Hematopoietic multipotent progenitor cell treated with erythropoietin and hydrocortisone succinate and interleukin-3 and kit ligand, for 6 days (in vitro differentiated cells): ENCODE measurements at places on chromosomes 13 and 19.
A peak's percentile ranks its signal among the peaks of the same experiment; 100 is the strongest.

- peak; percentile 17 for DNase-seq
These were observed 127.9 kb downstream of the SLITRK6 start for GRCh38 chr13:85671336-85671735.

DNA sequence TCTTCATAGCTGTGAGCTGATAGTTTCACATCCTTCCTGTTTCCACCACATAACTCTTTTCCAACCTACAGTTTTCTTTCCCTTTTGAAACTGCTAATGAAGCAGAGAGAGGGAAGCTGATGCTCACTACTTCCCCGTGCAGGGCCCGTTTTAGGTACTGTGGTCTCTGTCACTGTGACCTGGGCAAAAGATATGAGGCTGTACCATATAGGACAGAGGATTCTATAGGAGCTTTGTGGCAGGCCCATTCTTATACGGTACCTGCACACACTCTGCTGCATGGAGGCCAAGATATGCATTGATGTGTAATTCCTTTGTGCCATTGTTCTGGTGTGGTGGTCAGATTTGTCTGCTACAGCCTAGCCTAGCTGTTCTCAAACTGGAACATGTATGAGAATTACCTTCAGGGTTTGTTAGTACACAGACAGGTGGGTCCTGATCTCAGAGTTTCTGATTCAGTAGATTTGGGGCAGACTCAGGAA lies 577.3 kb downstream of the LMO7 start:
- no peak for DNase-seq

DNA sequence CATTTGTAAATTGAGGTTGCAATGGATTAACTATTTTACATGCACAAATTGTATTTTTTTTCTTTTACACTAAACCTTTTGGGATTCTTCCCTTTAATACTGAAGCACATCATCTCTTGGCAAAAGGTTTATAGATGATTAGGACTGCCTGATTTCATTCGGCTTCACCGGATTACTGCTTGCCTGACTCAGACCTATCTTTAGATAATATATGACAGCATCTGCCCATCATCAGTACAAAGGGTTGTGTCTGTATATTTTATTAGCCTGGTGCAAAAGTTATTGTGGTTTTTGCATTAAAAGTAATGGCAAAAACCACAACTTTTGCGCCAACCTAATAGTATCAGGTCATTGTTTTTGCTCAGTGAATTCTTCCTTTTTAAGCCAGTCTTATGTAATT lies 316.2 kb upstream of the HTR2A start:
- DNase-seq: no peak

- DNase-seq: peak; percentile 96
These were observed 7.3 kb downstream of the MRPL4 start for GRCh38 chr19:10259162-10259905.

- DNase-seq: peak; percentile 87
These were observed 142.0 kb upstream of the TSHZ3 start for GRCh38 chr19:31491242-31491641.

- DNase-seq: no peak
These were observed 52.3 kb downstream of the CCDC70 start for GRCh38 chr13:51914137-51914493.
